Thoracic aorta (tissue), 2 donors: ENCODE measurements at places on chromosomes 1 and 21.
A peak's percentile ranks its signal among the peaks of the same experiment; 100 is the strongest.

- peak overlapping the region; percentile 71 for H3K4me3 ChIP-seq
- no peaks in the 10 kb centered on the region for H3K36me3 ChIP-seq
- no peaks in the 10 kb centered on the region for H3K27me3 ChIP-seq
- H3K4me1 ChIP-seq, result peaks cover 4% of the 10 kb centered on the region
Measured at GRCh38 chr1:119674835-119675289, 26.8 kb upstream of the ZNF697 start.

DNA sequence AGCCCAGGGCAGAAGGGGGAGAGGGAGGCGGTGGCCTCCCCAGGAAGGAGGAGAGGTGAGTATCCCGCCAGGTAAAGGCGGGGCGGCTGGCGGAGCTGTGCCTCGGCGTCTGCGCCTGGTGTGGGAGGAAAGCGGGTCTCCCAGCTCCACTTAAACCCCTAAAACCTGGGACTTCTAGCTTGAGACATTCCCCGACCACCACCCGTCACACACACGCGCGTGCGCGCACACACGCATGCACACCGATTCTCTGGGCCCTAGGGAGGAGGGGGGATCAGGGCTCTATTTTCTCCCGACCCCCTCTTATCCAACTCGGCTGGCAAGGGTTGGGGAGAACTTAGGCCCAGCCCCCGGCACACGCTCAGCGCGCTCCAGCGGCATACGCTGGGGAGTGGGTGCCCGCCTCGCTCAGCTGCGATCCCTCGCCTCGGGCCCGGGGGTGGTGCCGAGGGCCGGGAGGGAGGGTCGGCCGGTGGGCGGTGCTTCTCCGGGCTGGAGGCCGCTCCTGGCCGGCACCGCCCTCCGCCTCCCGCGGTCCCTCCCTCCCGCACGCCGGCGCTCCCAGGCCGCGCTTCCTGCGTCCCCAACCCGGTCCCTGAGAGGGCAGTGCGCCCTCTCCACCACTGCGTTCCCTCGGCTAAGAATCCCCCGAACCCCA lies at the start of gene TMEM51:
TSS of gene TMEM51 (plus strand) at position 564 of the 658 bp plus-strand sequence. CDS start 61,341 bp downstream, outside the sequence.
- H3K27me3 ChIP-seq, result no peaks in the 10 kb centered on the region
- peak within 1 kb of the TSS; percentile 24 for H3K27ac ChIP-seq
- peaks cover 19% of the 10 kb centered on the region for H3K4me1 ChIP-seq
- no peaks in the 10 kb centered on the region for H3K36me3 ChIP-seq
- peak within 1 kb of the TSS; percentile 84 for H3K4me3 ChIP-seq

- H3K4me1 ChIP-seq, result no peaks in the 10 kb centered on the region
- H3K4me3 ChIP-seq, result no peak overlapping the region
- H3K36me3 ChIP-seq, result no peaks in the 10 kb centered on the region
Measured at GRCh38 chr1:167471568-167471967, 46.8 kb downstream of the CD247 start.

- no peak for DNase-seq
- H3K4me1 ChIP-seq, result no peaks in the 10 kb centered on the region
- no peak overlapping the region for H3K4me3 ChIP-seq
- H3K27me3 ChIP-seq, result no peaks in the 10 kb centered on the region
Measured at GRCh38 chr21:44375281-44375651, 21.8 kb downstream of the TRPM2 start.

- no peaks in the 10 kb centered on the region for H3K36me3 ChIP-seq
- no peak overlapping the region for H3K27ac ChIP-seq
- H3K4me1 ChIP-seq, result no peaks in the 10 kb centered on the region
- H3K4me3 ChIP-seq, result no peak overlapping the region
Measured at GRCh38 chr21:44658541-44658910, 794 bp downstream of the KRTAP12-3 start.

DNA sequence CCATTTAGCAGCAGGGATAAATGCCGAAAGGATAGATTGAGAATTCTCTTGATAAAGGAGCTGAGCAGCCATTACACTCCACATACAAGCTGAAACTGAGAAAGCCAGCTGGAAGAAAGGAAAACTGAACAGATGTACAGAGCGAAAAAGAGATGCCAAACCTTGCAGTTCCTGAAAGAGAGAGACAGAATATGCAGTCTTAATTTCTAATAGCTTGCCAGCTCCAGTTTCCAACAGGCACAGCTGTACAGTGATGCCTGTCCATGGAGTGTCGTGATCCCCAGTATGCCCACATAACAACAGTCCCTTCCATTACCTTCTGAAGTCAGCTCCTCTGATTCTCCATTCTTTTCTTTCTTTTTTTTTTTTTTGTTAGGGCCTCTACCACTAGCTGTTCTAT lies 22.7 kb downstream of the ABL2 start:
- H3K4me3 ChIP-seq, result no peak overlapping the region
- no peaks in the 10 kb centered on the region for H3K36me3 ChIP-seq
- no peak for DNase-seq
- no peaks in the 10 kb centered on the region for H3K27me3 ChIP-seq

GRCh38 chr1:116764466-116764898 lies 10.3 kb downstream of the CD2 start:
- no peak overlapping the region for H3K27ac ChIP-seq
- H3K4me3 ChIP-seq, result no peak overlapping the region
- no peaks in the 10 kb centered on the region for H3K27me3 ChIP-seq
- no peaks in the 10 kb centered on the region for H3K4me1 ChIP-seq

- H3K4me3 ChIP-seq, result no peak overlapping the region
- H3K36me3 ChIP-seq, result no peaks in the 10 kb centered on the region
- no peak overlapping the region for H3K27ac ChIP-seq
- no peaks in the 10 kb centered on the region for H3K4me1 ChIP-seq
- no peak for DNase-seq
Measured at GRCh38 chr1:194929357-194929756, 1678.9 kb downstream of the KCNT2 start.

DNA sequence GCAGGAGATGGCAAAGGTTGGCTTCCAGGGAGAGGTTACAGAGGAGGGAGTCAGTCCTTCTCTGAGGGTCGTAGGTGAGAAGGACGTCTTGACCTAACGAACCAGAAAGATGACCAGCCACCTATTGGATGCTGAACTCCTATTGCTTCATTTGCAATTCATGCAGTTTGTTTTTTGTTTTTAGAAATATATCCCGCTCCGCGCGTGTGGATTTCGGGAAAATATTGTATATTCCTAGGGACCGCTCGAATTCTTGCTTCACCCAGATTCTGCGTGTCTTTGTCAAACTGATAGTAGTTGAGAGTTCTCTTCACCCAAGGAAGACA lies 564 bp downstream of the DISP1 start:
- peak overlapping the region; percentile 94 for H3K27ac ChIP-seq
- peak overlapping the region; percentile 88 for H3K4me3 ChIP-seq
- H3K27me3 ChIP-seq, result no peaks in the 10 kb centered on the region
- no peaks in the 10 kb centered on the region for H3K36me3 ChIP-seq

- no peak overlapping the region for H3K4me3 ChIP-seq
- H3K36me3 ChIP-seq, result no peaks in the 10 kb centered on the region
- no peak overlapping the region for H3K27ac ChIP-seq
- no peaks in the 10 kb centered on the region for H3K27me3 ChIP-seq
- DNase-seq, result no peak
Measured at GRCh38 chr1:101299710-101300109, 62.9 kb downstream of the S1PR1 start.

DNA sequence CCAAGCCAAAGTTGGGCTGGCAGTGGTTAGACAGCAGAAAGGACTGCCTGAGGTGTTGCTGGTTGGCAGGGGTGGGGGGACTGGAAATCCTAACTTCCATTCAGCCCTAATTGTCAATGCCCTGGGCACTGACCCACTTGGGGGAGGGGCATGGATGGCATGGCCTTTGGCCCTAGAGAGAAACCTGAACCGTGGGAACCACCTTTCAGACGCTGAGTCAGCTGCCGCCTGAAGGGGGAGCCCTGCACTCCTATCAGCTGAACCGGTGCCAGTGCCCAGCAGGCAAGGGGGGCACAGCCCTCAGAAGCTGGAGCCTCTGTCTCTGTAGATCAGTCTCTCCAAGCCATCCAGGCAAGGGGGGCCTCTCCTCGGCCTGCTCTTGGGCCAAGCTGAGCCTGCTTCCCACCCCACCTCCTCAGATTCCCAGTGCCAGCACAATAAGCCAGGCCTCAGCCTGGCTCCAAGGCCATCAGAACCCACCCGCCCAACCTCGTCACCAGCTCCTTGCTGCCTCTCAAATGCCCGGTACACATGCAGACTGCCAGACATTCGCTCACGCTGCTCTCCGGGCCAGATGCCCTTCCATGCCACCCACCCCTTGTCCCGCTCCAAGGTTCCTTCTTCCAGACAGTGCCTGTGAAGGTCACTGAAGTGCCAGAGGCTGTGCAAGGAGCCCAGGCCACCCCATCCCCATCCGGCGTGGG lies 11.6 kb downstream of the TINAGL1 start:
- H3K27me3 ChIP-seq, result no peaks in the 10 kb centered on the region
- DNase-seq, result peak; percentile 68
- peaks cover 36% of the 10 kb centered on the region for H3K36me3 ChIP-seq
- peaks cover 55% of the 10 kb centered on the region for H3K4me1 ChIP-seq

DNA sequence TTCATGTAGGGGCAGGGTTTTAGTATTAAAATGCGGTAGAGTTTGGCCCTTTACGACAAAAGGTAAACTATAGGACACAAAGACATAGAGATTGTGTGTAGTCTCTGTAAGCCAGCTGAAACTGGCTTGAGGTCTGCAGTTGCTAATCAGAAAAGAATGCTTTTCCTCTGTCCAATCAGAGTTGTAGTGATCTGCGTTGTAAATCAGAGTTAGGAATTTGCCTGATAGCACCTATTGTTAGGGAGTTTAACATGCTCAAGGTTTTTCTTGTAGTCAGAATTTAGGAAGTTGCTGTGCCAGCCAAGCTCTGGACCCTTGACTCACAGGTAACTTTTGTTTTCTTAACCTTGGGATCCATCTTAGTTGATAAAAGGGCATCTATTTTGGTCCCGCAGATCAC lies 61.2 kb upstream of the VTCN1 start:
- no peak overlapping the region for H3K4me3 ChIP-seq
- no peak overlapping the region for H3K27ac ChIP-seq
- no peaks in the 10 kb centered on the region for H3K36me3 ChIP-seq
- H3K27me3 ChIP-seq, result no peaks in the 10 kb centered on the region

DNA sequence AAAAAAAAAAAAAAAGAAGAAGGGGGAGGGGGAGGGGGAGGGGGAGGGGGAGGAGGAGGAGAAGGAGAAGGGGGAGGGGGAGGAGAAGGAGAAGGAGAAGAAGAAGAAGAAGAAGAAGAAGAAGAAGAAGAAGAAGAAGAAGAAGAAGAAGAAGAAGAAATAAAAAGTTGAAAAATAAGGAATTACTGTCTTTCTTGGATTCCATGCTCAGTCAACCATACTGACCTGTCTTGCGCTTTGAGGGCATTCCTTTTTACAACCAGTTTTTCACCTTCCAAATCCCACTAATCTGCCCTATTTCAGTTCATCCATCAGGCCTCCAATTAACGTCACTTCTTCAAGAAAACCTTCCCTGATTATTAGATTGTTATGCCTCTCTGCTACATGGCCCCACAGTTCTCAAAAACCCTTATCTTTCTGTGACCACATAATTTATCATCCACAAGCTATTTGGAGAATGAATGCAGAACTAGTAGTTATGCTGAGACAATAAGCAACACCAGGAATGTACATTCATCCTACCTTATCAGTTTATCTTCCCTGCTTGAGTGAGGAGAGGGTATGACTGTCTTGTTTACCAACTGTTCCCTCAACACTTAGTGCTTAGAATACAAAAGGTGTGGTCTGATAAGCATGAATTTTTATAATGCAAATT lies 57.5 kb upstream of the GUCA2A start:
- H3K27ac ChIP-seq, result no peak overlapping the region
- no peak for DNase-seq
- no peaks in the 10 kb centered on the region for H3K27me3 ChIP-seq
- peaks cover 18% of the 10 kb centered on the region for H3K4me1 ChIP-seq
- H3K36me3 ChIP-seq, result no peaks in the 10 kb centered on the region

DNA sequence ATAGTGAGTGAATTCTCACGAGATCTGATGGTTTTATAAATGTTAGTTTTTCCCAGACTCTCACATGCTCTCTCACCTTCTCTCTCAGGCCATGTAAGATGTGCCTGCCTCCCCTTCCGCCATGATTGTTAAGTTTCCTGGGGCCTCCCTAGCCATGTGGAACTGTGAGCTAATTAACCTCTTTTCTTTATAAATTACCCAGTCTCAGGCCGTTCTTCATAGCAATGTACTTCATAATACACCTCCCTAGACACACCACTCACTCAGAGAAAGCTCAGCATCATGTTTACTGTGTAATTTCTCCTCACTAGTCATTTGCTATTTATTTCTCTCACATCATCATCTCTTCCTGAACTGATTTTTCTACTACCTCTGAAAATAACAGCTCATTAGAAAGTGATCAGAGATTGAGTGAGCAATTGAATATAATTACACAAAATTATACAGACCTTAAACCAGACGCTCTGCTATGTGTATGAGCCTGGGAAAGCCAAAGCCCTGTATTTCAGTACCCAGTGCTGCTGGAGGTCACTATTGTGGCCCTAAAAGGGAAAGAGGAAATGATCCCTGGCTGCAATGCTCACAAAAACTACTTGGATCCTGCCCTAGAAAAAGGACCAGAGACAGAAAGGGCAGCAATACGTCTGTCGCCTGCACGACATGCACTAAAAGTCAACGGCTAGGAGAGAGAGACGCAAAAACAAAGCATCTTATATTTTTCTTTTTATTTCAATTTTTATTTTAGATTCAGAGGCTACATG lies 284.5 kb downstream of the DSCAM start:
- DNase-seq, result no peak
- no peaks in the 10 kb centered on the region for H3K4me1 ChIP-seq
- no peaks in the 10 kb centered on the region for H3K36me3 ChIP-seq
- H3K27ac ChIP-seq, result no peak overlapping the region

DNA sequence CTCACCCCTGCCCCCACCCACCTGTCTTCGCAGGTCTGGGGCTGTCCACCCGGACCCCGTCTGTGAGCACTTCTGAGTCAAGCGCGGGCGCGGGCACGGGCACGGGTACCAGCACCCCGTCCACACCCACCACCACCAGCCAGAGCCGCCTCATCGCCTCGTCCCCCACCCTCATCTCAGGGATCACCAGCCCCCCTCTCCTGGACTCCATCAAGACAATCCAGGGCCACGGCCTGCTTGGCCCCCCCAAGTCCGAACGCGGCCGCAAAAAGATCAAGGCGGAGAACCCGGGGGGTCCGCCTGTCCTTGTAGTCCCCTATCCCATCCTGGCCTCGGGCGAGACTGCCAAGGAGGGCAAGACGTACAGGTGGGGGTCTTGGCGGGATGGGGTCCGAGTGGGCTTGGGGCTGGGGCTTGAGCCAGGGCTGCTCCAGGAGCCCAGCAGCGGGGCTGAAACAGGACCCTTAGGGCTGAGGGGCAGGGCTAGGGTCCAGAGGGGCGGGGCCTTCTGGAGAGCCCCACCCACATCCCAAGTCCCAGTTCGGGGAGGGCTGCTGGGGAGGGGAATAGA lies 23.9 kb downstream of the ZNF362 start:
- no peak overlapping the region for H3K4me3 ChIP-seq
- DNase-seq, result no peak
- no peaks in the 10 kb centered on the region for H3K27me3 ChIP-seq
- H3K4me1 ChIP-seq, result peaks cover 1% of the 10 kb centered on the region
- no peak overlapping the region for H3K27ac ChIP-seq

DNA sequence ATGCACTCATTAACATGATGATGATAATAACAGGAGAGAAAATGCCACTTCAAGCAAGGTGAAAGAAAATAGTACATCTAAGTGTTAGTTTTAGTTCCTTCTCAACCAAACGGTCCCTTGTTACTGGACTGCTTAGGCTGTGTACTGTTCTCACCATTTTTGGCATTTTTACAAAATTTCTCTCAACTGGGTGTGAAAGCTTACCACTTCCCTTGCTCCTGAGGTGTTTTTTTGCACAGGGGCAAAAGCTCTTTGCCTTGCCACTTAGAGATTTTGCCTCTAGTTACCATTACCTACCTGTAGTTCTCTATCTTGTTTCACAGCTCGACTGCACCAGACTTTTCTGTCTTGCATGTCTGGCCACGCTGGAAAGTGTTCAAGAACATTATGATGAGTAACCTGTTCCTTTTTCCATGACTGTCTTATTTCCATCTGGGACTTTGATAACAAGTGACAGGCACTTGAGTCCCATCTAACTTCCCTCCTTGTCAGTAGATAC lies 10.7 kb downstream of the NEK7 start:
- no peak for DNase-seq
- H3K36me3 ChIP-seq, result no peaks in the 10 kb centered on the region
- no peaks in the 10 kb centered on the region for H3K27me3 ChIP-seq
- H3K4me1 ChIP-seq, result peaks cover 59% of the 10 kb centered on the region
- no peak overlapping the region for H3K27ac ChIP-seq
